ENCODE measurements at places on chromosomes 16 and 17.
A peak's percentile ranks its signal among the peaks of the same experiment; 100 is the strongest.

DNA sequence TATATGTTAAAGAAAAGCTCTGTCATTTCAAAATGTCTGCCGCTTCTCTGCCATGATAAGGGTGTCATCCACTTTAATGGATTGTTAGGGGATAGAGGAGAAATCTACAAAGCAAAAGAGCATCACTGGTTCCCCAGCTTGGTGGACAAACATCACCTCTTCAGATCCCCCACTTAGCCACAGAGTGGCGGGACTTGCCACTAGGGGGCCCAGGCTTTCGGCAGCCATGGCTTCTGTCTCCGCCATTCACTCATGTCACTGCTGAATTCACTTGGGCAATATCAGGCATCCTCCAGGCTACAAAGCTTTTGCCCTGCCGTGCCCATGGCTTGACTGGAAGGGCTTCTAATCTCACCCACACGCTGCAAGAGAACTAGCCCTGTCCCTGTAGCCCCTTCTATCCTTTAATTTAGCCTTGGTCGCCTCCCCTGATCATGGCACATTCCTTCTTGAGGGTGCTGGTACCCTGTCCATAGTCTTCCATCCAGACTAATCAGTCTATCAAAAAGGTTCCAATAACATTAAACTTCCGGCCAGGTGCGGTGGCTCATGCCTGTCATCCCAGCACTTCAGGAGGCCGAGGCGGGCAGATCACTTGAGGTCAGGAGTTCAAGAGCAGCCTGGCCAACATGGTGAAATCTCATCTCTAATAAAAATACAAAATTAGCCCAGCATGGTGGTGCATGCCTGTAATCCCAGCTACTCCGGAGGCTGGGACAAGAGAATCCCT lies 34.7 kb downstream of the SBK1 start:
- DNase-seq: no peak

DNA sequence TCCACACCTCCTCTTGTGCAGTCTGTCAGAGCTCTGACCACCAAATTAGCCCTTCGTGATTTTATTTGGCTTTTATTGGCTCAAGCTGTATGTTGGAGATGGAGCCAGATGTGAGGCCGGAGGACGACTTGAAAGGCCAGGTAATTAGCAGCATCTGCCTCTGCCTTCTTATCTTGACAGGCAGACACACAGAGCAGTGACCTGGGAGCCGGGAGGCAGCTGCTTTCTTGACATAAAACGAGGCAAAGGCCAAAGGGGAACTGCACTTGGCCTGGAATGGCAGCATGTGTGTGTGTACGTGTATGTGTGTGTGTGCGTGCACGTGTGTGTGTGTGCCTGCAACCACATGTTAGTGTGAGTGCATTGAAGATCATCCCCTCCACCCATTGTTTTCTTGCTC lies 56.9 kb upstream of the BRD7 start:
- DNase-seq: no peak

DNA sequence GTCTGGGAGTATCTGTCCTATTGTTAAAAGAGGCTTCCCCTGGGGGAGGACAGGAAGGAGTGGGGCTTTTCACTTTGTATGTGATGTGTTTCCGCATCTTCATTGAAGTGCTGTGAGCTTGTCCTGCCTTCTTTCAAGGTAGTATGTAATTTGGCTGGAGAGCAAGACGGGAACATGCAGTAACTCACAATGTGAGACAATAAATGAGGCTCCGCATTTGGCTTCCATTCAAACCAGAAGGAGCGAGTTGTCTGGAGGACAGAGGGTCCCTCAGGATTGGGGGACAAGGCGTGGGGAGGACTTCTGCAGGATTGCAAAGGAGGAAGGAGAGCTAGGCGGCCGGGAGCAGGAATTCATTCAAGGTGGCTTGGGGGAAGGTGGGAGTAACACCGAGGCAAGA lies 203.5 kb downstream of the RBFOX3 start:
- no peak for DNase-seq

DNA sequence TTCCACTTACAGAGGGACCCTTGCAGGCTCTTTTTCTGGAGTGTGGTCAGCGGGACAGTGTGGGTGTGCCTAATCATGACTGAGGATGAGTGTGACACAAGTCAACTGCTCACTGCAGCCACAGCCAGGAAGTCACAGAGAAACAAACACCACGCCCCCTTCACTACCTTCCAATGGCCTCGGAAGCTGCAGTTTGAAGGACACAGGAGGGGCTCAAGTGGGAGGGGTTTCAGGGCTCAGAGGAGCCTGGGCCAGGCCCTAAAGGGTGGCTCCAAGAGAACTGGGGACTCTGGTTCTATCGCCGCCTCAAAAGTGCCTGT lies 116.2 kb upstream of the SDK2 start:
- no peak for DNase-seq

DNA sequence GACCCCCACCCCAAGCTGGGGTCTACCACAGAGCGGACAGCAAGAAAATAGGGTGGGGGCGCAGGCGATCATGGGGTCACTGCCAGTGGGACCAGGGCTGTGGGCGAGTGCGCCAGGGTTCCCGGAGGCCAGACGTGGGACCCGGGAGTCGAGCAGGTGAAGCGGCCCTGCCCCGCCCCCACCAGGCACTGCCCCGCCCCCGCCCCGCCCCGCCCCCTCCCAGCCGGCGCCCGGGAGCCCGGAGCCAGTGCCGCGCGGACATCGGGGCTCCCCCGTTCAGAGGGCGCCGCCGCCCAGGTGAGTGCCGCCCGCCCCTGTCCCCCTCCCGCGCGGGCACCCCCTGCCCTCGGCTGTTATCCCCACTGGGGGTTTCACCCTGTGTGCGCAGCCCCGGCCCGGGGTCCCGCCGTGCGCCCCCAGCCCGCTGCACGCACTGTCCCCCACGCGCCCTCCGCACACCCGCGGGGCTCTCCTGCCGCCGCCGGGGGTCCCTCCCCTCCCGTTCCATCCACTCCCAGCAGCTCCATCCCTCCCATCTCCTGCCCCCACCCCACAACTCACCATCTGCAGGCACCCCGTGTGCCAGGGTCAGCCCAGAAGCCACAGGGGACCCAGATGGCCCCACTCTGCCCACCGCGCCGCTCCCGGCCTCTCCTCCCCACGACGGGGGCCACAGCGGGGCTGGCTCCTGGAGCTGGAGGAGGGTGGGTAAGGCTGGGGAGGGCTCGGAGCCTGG lies at the start of gene SSTR5:
SSTR5 (plus strand) TSS at position 222 of the 736 bp plus-strand sequence. CDS start 6,122 bp downstream, outside the sequence.
- no peak for DNase-seq

GRCh38 chr17:61400066-61400716 lies 548 bp downstream of the TBX2 start:
- DNase-seq: no peak

GRCh38 chr17:46071796-46072195 lies 72.7 kb downstream of the STH start:
- no peak for DNase-seq

DNA sequence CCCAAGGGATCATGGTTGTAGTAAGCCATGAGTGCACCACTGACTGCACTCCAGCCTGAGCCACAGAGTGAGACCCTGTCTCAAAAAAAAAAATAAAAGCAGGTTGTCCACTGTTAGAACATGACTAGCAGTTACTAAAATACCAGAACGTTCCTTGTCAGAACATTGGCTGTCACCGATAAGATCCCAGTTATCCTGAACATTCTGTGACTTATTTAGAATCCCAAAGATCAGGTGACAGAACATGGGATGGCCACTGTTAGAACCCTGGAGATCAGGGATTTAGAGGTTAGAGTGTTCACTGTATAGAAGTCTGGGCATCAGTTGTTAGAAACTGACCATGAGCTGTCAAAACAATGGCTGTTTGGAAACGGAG lies 8.6 kb downstream of the CES4A start:
- no peak for DNase-seq

GRCh38 chr16:2308089-2308962 lies 32.2 kb downstream of the ABCA3 start:
- no peak for DNase-seq

DNA sequence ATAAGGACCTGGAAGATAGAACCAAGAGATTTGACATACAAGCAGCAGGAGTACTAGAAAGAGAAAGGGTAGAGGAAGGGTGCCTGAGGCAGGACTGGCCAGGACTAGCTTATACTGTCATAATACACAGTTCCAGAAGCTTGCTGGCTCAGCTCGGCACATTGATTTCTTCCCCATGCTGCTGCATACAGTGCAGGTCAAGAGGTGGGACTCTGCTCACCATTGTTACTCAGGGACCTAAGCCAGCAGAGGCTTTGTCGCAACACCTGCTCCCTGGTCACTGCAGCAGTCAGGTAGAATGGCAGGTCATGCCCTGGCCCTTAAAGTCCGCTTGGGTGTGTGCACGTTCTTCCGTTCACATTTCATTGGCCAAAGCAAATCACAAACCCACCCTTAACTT lies 32.8 kb downstream of the LDHD start:
- DNase-seq: no peak

DNA sequence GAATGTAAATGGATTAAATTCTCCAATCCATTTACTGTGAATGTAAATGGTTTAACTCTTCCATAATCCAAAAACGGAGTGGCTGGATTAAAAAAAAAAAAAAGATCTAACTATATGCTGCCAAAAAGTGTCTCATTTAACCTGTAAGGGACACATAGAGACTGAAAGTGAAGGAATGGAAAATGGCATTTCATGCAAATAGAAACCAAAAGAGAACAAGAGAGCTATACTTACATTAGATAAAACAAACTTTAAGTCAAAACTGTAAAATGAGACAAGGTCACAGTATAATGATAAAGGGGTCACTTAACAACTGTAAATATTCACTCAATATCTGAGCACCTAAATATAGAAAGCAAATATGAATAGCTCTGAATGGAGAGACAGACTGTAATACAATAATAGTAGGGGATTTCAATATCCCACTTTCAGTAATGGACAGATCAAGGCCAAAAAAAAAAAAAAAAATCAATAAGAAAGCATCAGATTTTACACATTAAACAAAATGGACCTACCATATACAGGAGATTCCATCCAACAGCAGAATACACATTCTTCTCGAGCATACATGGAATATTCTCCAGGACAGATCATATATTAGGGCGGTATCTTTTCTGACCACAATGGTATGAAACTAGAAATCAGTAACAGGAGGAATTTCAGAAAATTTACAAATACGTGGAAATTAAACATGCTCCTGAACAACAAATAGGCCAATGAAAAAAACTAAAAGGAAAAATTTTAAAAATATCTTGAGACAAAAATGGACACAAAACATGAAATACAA lies 36.4 kb downstream of the CDR2 start:
- DNase-seq: no peak

- no peak for DNase-seq
Measured at GRCh38 chr17:56641894-56642293, 48.4 kb downstream of the NOG start.

- DNase-seq: peak; percentile 17
Measured at GRCh38 chr16:72203401-72203800, 31.4 kb upstream of the PMFBP1 start.

DNA sequence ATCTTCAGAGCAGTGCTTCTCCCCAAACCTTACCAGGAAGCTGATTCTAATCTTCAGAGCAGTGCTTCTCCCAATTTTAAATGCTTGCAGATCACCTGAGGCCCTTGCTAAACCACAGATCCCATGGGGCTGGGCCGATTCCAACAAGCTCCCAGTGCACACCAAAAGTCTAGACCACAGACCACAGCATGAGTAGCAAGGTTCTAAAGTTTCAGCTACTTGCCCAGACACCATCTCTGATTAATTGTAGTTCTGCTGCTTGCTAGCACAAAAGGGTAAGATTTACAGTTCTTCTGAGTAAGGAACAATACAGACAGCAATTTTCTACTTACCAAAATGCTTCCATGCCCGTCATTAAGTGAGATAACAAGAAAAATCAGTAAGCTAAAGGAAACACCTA lies 12.2 kb downstream of the CLEC3A start:
- DNase-seq: no peak

DNA sequence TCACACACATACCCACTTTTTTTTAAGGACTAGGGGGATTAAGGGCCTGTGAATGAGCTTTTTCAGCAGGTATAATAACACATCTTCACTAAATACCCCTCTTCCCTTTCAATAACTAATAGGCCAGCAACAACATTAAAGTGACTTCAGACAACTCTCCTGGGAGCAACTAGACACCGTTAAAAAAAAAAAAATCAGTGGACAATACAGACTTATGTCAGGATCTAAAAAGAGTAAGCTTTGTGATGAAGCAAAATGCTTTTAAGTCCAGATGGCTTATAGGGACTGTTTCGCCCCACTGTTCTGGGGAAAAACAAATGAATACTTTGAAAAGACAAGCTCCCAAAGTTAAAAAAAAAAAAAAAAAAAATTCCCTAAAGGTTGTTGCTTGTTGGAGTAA lies 29.0 kb downstream of the SPAG9 start:
- DNase-seq: no peak

DNA sequence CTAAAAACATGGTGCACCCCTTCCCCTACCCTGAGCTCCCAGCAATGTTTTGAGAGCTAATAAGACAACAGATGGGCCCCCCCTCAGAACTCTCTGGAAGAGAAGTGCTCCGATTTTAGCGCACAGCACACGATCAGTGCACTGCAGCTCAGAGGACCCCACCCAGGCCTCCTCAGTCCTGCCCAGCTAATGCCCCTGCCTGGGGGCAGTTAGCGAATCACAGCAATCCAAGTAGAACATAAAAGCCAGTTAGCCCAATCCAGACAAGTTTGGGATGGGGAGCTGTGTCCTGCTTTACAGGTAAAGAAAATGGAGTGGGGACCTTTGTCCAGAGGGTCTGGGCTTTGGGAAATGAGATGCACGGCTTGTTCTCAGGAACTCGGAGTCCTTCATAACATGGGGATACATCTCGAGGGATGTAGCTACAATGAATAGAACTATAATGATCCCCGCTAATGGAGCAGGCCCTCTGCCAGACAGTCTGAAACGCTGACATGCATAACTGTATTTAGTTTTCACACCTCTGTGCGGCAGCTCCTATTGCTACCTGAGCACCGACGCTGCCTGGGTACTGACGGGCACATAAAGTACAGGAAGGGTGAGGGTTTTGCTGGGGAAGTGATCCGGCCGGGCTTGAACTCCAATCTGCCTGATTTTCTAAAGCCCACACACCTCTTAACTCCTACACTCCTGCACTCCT lies 29.7 kb upstream of the CDC42EP4 start:
- no peak for DNase-seq

DNA sequence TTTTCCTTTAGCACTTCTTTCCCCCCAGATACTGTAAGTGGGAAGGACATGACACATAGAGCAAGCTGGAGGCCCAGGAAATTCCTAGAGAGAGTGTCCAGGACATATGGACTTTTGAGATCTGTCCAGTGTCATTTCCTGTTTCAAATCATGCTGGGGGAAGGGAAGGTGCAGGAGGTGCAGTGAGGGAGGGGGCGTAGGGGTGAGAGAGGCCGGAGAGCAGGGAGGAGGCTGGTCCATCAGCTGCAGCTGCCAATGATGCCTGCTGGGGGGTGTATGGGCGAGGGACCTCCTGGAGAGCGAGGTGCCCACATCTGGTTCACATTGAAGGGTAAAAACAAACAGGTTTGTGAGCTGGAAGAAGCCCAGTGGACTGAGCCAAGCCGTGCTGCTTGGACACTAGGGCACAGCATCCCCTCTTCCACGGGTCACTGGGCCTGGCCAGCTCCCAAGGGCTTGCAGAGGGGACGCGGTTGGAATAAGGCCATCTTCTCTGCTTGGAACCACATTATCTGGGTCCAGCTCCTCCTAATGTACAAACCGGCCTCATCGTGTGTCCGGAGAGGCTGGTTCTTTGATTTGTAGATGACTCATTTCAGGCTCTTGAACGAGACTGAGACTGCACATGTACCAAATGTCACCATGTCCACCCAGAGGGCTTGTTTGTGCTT lies 70.4 kb upstream of the SMURF2 start:
- no peak for DNase-seq

GRCh38 chr16:68786685-68787418 lies 49.8 kb downstream of the CDH1 start:
- no peak for DNase-seq
